Chondrocyte (in vitro differentiated cells): ENCODE measurements at places on chromosomes 1 and 21. TPM values are rescaled to one million over a fixed set of nuclear protein-coding genes. Genes with fewer than 3 reads are reported as not detected.

Gene LCE4A
- not detected in 3 replicates for total RNA-seq

Gene NFIA
- total RNA-seq, result 43.0 to 64.1 TPM (median 47.3 TPM) in 3 replicates

Gene PDC
- total RNA-seq, result not detected in 3 replicates

Gene NR0B2
- not detected in 3 replicates for total RNA-seq

Gene HHIPL2
- total RNA-seq, result not detected in 3 replicates

Gene IFI44L
- total RNA-seq, result 8.3 to 29.7 TPM (median 10.8 TPM) in 3 replicates

Gene RAB7B
- total RNA-seq, result 3.5 to 4.5 TPM (median 4.4 TPM) in 3 replicates

Gene C1orf210
- total RNA-seq, result not detected in 3 replicates

Gene KCND3
- 0.77 to 3.6 TPM (median 0.99 TPM) in 3 replicates for total RNA-seq

Gene ELAPOR1
- total RNA-seq, result 0.46 to 1.2 TPM (median 0.97 TPM) in 3 replicates

Gene TMEM201
- total RNA-seq, result 10.4 to 13.4 TPM (median 10.6 TPM) in 3 replicates

Gene AADACL3
- total RNA-seq, result not detected in 3 replicates

Gene ARMH1
- total RNA-seq, result 1.3 to 2.1 TPM (median 1.7 TPM) in 3 replicates

Gene MAN1C1
- total RNA-seq, result 10.7 to 11.3 TPM (median 10.9 TPM) in 3 replicates

Gene NCSTN
- total RNA-seq, result 94.6 to 112 TPM (median 107 TPM) in 3 replicates

Gene AMY1C
- not detected in 3 replicates for total RNA-seq

Gene OR2T2
- not detected in 3 replicates for total RNA-seq

Gene DDX59
- total RNA-seq, result 13.3 to 15.9 TPM (median 13.7 TPM) in 3 replicates

Gene CLCNKB
- total RNA-seq, result 0.57 to 0.69 TPM in 2 of 3 replicates, not detected in the other

Gene HCRTR1
- 0.21 to 0.45 TPM in 2 of 3 replicates, not detected in the other for total RNA-seq

Gene FAM131C
- 0.24 to 0.72 TPM (median 0.70 TPM) in 3 replicates for total RNA-seq

Gene ARHGAP29
- total RNA-seq, result 44.0 to 44.8 TPM (median 44.7 TPM) in 3 replicates

Gene PLA2G2A
- not detected in 3 replicates for total RNA-seq

Gene KRTAP13-2
- not detected in 3 replicates for total RNA-seq

Gene SMPDL3B
- total RNA-seq, result 0.15 to 0.21 TPM in 2 of 3 replicates, not detected in the other

Gene ABCD3
- 33.2 to 50.0 TPM (median 36.1 TPM) in 3 replicates for total RNA-seq

Gene TESK2
- total RNA-seq, result 1.3 to 2.7 TPM (median 1.6 TPM) in 3 replicates

Gene FLG2
- total RNA-seq, result not detected in 3 replicates

Gene ADORA1
- total RNA-seq, result 0.24 to 2.1 TPM (median 1.7 TPM) in 3 replicates

Gene CSF3R
- total RNA-seq, result not detected in 3 replicates

Gene DNAJC11
- 46.3 to 49.7 TPM (median 47.2 TPM) in 3 replicates for total RNA-seq

Gene ANKRD45
- total RNA-seq, result 0.39 TPM in 1 of 3 replicates, not detected in the others

Gene SPATA45
- total RNA-seq, result 0.47 to 1.3 TPM in 2 of 3 replicates, not detected in the other

Gene LCE1A
- not detected in 3 replicates for total RNA-seq

Gene PPIH
- total RNA-seq, result 22.6 to 35.3 TPM (median 24.3 TPM) in 3 replicates

Gene VHLL
- not detected in 3 replicates for total RNA-seq
